Glutamatergic neuron (in vitro differentiated cells): ENCODE measurements at places on chromosomes 6 and 20.

- DNase-seq: no peak
Observed at GRCh38 chr6:43724354-43724753, 36.8 kb upstream of the MRPS18A start.

GRCh38 chr6:118660218-118660569 lies 8.8 kb upstream of the CEP85L start:
- DNase-seq: peak; percentile 47

GRCh38 chr20:57618091-57618763 lies 2.0 kb downstream of the ZBP1 start:
- DNase-seq: no peak

- DNase-seq: no peak
Observed at GRCh38 chr6:113631666-113632065, 225.5 kb upstream of the MARCKS start.

- DNase-seq: no peak
Observed at GRCh38 chr6:31418251-31418650, 14.9 kb downstream of the MICA start.

GRCh38 chr20:13220904-13221297 lies at the start of gene ISM1:
Gene ISM1 (plus strand): TSS chr20:13221274. CDS start chr20:13221777, 503 bp downstream.
- DNase-seq: peak; percentile 56

GRCh38 chr6:1917626-1918371 lies 308.1 kb downstream of the FOXC1 start:
- no peak for DNase-seq

- DNase-seq: no peak
Observed at GRCh38 chr6:90202156-90202555, 94.5 kb downstream of the BACH2 start.

- DNase-seq: peak; percentile 68
Observed at GRCh38 chr20:32470025-32470861, 112.1 kb downstream of the ASXL1 start.

DNA sequence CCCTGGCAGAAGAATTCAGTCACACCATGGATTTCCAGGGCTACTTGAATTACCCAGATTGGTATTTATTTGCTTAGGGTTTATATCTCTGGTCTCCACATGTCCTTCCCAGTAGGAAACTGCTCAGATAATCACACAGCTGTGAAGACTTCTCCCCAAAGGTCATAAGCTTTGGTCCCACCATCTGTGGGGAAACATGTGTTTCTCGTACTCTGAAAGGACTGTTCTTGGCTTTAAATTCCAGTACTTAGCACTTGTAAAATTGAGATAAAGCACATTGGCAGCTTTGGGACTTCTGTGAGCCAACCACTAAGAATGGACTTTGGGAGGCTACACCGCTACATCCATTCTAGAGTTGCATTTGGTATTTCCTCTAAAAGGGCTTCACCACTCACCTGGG lies 205.3 kb upstream of the FOXA2 start:
- no peak for DNase-seq

- DNase-seq: no peak
Observed at GRCh38 chr20:37943501-37944455, 40.9 kb downstream of the VSTM2L start.

GRCh38 chr20:52150440-52151258 lies 40.9 kb downstream of the ZFP64 start:
- no peak for DNase-seq

GRCh38 chr6:104632588-104632987 lies 227.1 kb downstream of the HACE1 start:
- DNase-seq: no peak

GRCh38 chr6:16337295-16337975 lies 99.0 kb downstream of the GMPR start:
- DNase-seq: peak; percentile 51

DNA sequence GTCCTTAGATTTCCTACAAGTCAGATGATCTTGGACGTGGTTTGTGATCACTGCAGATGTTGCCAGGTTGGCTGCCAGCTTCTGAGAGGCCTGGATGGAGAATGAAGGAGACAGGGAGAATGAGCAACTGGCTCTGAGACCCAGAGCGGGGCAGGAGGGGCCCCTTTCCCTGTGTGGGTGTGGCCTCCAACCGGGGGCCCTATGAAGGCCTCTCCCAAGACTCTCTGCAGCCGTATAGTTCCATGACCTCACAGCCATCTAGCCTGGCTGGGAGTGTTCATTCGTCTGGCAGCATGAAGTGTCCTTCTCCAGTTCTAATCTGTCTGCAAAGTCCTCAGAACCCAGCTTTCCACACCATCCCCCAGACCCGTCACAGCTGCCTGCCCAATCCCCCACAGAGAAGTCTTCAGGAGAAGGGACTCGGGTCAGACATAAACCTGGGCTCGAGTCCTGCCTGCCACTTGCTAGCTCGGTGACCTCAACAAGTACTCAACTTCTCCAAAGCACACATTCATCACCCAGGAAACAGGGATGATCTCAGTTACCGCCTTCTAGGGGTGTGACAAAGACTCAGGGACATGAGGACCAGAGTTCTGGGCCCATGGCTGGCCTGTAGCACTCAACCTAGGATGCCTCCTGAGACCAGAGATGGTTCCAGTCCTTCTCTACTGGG lies 122.6 kb downstream of the EDN3 start:
- DNase-seq: no peak

GRCh38 chr6:112931832-112932231 lies 584.7 kb downstream of the RFPL4B start:
- DNase-seq: no peak

GRCh38 chr6:25612666-25613065 lies 39.3 kb upstream of the SCGN start:
- no peak for DNase-seq

- no peak for DNase-seq
Observed at GRCh38 chr6:22112461-22112860, 184.4 kb downstream of the PRL start.
